ENCODE measurements at places on chromosomes 7 and 10. TPM values are rescaled to one million over a fixed set of nuclear protein-coding genes. Genes with fewer than 3 reads are reported as not detected.

EEPD1 gene
- 0.38 TPM for total RNA-seq

FEZF1 gene
- total RNA-seq, result not detected

PANK1 gene
- 6.7 TPM for total RNA-seq

ANKRD2 gene
- 0.85 TPM for total RNA-seq

CDHR3 gene
- 2.5 TPM for total RNA-seq

HKDC1 gene
- 0.38 TPM for total RNA-seq

TRIM73 gene
- total RNA-seq, result 0.19 TPM

CDK1 gene
- total RNA-seq, result 84.0 TPM

SPAM1 gene
- not detected for total RNA-seq

ADCY1 gene
- 0.56 TPM for total RNA-seq

FXYD4 gene
- total RNA-seq, result not detected

SAMD9L gene
- total RNA-seq, result 28.8 TPM

KLLN gene
- total RNA-seq, result 0.58 TPM

ZNF722 gene
- total RNA-seq, result not detected

VKORC1L1 gene
- total RNA-seq, result 16.1 TPM

IRF5 gene
- total RNA-seq, result 0.56 TPM

RAMP3 gene
- 0.28 TPM for total RNA-seq

FAM237B gene
- total RNA-seq, result under 0.01 TPM

GLRX3 gene
- total RNA-seq, result 86.8 TPM

SORCS1 gene
- not detected for total RNA-seq

FAM20C gene
- 43.3 TPM for total RNA-seq

NT5C3A gene
- 16.1 TPM for total RNA-seq

ABCB1 gene
- 2.0 TPM for total RNA-seq

CPA2 gene
- total RNA-seq, result not detected

ARHGEF5 gene
- 1.1 TPM for total RNA-seq

STEAP4 gene
- total RNA-seq, result 0.19 TPM

PCGF5 gene
- total RNA-seq, result 58.3 TPM
